ENCODE measurements at places on chromosomes 13 and 19.

GRCh38 chr19:51091895-51092873 lies 9.5 kb upstream of the KLK14 start:
- DNase-seq = no peak

GRCh38 chr19:6588508-6589345 lies 2.2 kb downstream of the CD70 start:
- no peak for DNase-seq

DNA sequence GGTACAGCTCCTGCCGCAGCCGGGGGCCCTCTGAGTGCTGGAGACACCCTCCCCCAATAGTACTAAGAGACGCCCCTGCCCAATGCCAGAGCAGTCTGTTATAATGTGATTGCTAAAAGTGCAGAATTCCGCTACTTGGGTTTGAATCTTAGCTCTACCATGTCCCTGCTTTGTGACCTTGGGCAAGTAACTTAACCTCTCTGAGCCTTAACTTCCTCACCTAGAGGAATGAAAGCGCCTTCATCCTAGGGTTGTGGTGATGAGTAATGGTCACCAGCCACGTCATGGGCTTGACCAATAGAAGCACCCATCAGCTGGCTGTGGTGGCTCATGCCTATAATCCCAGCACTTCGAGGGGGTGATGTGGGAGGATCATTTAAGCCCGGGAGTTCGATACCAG lies 6.5 kb downstream of the PLEKHG2 start:
- DNase-seq = no peak

- DNase-seq = no peak
Measured at GRCh38 chr19:49515767-49516166, 3.3 kb downstream of the FCGRT start.

DNA sequence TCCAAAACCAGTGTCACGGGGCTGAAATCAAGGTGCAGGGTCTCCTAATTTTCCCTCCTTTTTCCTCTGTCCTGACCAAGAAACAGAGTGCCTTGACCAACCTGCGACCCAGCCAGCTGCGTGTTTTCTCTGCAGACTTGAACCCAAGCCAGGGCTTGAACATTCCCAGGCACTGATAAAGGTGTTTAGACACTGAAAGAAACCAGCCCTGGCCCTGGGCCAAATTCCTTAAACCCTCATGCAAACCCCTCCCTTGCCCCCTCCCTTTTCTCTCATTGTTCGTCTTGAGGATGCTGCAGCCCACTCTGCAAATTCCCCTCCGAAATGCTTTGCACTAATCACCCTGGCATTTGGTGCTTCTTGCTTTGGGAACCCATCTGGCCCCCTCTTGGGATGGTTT lies 9.5 kb upstream of the FFAR2 start:
- no peak for DNase-seq

DNA sequence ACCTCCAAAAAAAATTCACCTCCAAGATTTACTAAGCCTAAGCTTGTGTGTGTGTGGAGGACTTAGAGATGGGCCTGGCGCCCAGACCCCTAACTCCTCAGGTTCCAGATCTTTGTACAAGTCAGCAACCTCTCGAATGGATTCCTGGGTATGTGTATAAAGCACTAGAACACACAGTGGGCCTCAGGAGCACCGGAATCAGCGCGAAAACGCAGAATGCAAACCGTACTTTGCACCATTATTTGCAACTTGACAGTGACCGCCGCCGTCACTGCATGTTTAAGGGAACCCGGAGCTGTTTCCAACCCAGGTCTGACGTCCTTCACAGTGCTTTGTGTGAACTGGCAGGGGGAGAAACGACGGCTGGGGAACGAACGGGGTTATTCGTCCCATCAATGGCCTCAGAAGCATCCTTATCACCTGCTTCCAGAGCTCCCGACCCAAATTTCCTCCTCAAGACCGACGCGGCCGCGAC lies 688 bp downstream of the ZNF606 start:
- DNase-seq = peak; percentile 5

GRCh38 chr13:75694722-75695121 lies 58.6 kb downstream of the LMO7 start:
- DNase-seq = no peak

GRCh38 chr13:51737609-51738008 lies 66.4 kb downstream of the DHRS12 start:
- no peak for DNase-seq

- DNase-seq = no peak
Measured at GRCh38 chr13:36533806-36534205, 101.5 kb downstream of the CCNA1 start.

DNA sequence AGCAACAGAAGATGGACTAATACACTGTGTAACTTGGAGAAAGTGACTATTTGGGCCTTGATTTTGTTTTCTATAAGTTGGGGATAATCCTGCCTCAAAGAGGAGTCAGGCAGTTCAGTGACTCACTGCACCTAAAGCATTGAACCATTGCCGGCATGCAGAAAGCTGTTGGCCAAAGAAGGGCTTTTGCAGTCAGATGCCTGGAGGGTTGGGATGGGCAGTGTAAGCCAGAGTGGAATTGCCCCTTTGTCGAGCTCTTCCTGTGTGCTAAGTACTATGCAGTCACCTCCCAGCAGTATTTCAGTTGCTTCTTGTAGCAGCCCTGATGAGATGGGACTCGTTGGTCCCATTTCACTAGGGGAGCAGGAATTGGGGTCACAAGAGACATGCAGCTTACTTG lies 11.1 kb downstream of the ZNF473 start:
- DNase-seq = no peak

DNA sequence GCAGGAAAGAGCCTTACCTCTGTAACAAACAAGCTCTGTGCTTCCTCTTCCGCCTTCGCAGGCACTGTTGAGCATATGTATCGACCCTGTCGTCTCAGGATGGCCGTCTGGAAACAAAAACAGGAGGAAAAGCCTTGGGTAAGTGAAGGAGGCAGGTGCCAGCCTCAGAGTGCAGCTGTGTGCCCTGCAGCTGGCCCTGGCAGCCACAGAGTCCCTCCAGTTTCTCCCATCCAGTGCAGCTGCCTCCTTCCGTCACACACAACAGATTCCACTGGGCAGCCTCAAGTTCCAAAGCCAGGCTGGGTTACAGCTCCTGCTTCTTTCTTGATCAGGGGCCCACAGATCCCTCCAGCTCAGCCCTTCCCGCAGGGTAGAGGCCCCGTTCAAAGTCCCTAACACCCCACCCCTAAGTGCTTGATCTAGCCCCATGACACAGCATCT lies 47.7 kb downstream of the DOCK9 start:
- DNase-seq = no peak

DNA sequence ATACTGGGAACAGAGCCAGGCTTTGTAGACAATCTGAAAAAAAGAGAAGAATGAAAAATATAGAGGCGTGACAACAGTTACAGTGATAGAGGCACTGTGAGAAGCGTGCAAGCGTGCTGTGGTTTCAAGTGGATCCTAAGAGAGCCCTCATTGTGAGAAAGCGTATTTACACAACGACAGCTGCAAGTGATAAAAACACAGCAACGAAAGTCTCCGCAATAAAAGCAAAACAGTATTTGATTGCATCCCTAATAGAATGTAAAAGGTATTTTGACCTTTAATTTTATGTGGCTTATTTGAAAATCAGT lies 642.7 kb upstream of the ARGLU1 start:
- DNase-seq = no peak

- no peak for DNase-seq
Measured at GRCh38 chr19:11447347-11448262, 12.2 kb downstream of the PRKCSH start.

- DNase-seq = no peak
Measured at GRCh38 chr13:78401873-78402707, 201.3 kb downstream of the POU4F1 start.

DNA sequence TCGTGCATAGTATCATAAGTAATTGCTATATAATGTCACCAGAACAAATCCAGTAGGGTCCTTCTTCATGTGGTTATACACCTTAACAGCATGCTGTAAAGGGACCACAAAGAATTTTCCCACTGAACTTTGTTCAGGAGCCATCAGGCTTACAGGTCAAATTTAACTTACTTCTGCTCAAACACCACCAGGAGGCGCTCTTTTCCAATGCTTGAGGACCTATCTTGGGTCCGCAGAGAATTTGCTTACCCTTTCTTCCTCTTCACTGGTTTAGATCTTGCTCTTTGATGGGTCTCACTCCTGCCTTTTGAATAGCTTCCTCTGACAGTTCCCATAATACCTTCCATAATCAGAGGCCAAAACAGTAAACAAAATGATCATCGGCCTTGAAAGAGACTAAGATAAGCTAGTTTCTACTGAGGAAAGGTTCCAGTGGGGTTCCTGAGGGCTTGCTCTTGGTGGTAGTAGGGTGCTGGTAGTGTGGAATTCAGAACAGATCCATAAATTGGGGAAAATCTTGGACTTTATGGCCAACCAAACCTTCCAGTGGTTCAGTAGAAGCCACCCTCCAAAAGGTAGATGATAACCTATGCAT lies 37.4 kb downstream of the SCGB2B2 start:
- peak; percentile 72 for DNase-seq

- no peak for DNase-seq
Measured at GRCh38 chr19:13339869-13340268, 166.4 kb downstream of the CACNA1A start.

GRCh38 chr19:5891572-5891937 lies 12.0 kb downstream of the NDUFA11 start:
- DNase-seq = no peak

- DNase-seq = no peak
Measured at GRCh38 chr19:37583340-37583739, 11.3 kb downstream of the ZNF571 start.

- no peak for DNase-seq
Measured at GRCh38 chr13:78816592-78816991, 157.6 kb upstream of the OBI1 start.

- no peak for DNase-seq
Measured at GRCh38 chr13:66492479-66492878, 737.7 kb downstream of the PCDH9 start.

GRCh38 chr13:45295536-45295935 lies 45.4 kb downstream of the TPT1 start:
- peak; percentile 24 for DNase-seq

DNA sequence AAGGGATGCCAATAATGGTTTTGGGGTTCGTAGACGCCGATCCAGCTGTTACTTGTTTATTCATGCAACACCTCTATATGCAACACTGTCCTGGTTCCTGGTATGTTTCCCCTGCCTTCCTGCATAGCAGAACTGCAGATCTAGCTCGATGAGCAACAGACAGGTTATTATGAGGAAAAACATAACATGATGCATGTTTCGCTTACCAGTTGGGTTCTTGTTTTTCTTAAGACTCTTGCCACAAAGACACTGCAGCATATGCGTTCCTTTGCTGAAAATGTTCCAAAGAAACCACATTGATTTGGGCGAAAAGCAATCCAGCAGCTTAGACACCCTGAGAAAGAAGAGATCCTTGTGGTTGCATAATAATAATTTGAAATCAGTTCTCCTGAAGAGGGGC lies 583 bp downstream of the FGF14 start:
- no peak for DNase-seq

GRCh38 chr13:52847682-52848432 lies 583 bp downstream of the PCDH8 start:
- no peak for DNase-seq

DNA sequence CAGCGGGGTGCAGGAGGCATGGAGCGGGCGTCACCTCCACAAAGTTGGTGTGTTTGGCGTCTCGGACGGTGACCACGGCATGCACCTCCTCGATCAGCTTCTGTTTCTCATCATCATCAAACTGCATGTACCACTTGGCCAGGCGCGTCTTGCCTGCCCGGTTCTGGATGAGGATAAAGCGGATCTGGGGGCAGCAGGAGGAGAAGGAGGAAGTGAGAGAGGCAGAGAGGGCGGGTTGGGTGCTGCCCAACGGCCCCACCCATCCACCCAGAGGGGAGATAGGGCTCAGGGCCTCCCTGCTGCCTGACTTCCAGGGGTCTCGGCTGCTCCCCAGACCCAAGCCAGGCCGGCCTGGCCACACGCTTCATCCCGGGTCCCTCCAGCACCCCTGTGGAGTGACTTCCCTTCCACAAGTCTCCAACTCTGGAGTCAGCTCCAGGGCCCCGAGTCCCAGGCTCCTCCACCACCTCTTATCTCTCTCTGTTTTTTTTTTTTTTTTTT lies 4.6 kb downstream of the AP2S1 start:
- no peak for DNase-seq

GRCh38 chr13:49253310-49253709 lies 5.6 kb downstream of the CDADC1 start:
- no peak for DNase-seq

- DNase-seq = no peak
Measured at GRCh38 chr13:66410314-66410713, 819.8 kb downstream of the PCDH9 start.

DNA sequence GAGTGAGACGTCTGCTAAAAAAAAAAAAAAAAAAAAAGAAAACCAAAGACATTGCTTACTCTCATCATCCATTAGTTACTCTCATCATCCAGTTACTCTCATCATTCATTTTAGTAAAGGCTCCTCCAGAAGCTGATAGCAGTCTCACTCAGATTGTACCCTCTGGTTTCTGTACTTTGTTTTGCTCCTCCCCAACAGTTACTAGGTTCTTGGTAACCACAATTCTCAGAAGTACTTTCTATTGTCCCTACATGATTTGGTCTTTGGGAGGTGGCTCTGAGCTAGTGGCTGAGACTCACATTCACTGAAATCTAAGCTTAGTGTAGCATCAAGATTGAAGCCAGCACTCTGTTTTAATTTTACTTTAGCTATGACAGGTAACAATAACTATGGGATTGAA lies 14.3 kb downstream of the ERICH4 start:
- no peak for DNase-seq

DNA sequence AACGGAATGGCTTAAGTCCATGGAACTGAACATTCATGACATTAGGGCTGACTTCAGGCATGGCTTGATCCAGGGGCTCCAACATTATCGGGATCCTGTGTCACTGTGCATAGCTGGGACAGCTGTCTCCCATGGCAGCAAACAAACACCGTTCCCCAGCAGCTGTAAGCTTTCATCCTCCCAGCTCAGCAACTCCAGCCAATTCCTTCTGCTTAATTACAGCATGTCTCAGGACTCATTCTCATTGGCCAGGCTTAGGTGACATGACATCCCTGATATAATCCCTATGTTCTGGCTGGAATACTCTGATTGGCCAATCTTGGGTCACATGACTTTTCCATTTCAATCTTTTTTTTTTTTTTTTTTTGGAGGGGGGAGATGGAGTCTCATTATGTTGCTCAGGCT lies 10.9 kb upstream of the TLE5 start:
- peak; percentile 68 for DNase-seq

DNA sequence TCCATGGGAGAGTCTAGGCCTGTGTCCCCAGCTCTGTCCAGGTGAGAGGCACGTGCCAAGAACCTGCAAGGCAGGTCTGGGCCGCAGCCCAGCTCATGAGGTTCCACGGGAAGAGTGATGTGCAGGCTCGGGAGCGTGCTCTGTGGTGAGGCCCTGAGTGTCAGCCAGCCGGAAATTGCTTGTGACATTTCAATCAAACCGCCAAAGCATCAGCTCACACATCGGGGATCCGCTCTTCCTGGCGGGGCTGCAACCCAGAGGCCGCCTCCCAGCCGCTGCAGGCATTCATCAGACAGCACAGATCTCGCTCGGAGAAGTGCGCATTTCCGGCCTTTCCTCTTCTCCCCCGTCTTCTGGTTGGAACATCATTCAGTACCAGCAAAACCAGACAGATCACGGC lies 109.3 kb downstream of the KDM4B start:
- DNase-seq = no peak

All from IMR-90 (cell line).